ENCODE measurements at places on chromosomes 12 and 14.

- DNase-seq = peak; percentile 21
Observed at GRCh38 chr12:74319886-74320285, 217.7 kb upstream of the ATXN7L3B start.

GRCh38 chr14:31876741-31877140 lies 200.4 kb upstream of the ARHGAP5 start:
- DNase-seq = no peak

- no peak for DNase-seq
Observed at GRCh38 chr12:107586256-107586970, 99.2 kb upstream of the PWP1 start.

DNA sequence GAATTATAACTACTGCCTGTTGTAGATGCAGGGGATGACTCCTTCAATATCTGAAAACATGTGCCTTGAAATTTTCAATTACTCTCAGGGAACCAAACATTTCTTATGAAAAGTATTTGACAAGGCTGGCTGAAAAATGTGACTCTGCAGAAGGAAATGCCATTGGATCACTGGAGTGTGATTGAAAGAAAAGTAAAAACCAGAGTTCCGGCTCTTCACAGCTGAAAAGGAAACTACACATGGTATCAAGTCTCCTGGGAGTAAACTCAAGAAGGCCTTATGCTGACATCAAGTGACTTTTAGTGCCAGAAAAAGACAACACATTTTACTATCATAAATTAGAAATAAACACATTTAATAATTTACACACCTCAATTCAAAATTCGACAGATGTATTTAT lies 693.0 kb downstream of the LRFN5 start:
- DNase-seq = no peak

DNA sequence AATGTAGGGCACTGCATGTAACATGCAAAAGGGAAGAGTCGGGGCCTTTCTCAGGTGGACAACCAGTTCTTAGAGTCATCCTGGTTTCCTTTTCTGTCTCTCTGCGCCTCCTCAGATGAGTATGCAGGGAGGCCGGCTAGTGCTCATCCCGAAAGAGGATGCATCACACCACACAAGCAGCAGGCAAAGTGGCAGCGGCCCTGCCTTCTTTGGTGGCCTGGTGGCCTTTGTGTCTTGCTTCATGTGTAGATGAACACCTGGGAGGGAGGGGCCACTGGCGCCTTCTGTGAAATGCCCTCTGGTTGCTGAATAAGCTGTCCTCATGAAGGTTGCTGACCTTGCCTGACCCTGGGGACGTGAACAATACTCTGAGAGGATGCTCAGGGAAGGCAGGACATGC lies 18.0 kb downstream of the SLC24A4 start:
- no peak for DNase-seq

DNA sequence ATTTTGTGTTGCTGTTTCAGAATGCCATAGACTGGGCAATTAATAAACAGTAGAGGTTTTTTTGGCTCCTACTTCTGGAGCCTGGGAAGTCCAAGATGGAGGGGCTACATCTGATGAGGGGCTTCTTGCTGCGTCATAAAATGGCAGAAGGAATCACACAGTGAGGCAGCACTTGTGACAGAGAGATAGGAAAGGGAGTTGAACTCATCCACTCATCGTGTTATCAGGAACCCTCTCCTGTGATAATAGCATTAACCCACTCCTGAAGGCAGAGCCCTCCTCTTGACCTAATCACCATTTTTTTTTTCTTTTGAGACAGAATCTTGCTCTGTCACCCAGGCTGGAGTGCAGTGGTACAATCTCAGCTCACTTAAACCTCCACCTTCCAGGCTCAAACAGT lies 9.7 kb downstream of the TDG start:
- DNase-seq = no peak

DNA sequence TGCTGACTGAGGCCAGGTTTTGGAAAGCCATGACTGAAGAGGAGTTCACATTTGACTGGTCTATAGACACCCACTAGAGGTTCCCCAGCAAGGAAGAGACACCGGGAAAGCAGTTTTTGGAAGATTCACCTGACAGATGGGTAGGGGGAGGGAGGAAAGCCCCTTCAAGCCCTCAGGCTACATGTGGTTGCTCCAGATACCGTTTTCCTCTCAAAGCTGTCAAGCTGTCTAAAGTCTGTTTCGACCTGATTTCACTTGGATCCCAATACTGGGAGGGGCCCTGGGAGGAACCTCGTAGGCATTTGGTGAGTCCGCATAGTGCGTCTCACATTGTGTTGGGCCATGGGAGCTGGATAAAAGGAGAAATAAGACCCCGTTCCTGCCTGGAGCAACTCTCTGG lies 1.7 kb upstream of the LRP1 start:
- DNase-seq = no peak

DNA sequence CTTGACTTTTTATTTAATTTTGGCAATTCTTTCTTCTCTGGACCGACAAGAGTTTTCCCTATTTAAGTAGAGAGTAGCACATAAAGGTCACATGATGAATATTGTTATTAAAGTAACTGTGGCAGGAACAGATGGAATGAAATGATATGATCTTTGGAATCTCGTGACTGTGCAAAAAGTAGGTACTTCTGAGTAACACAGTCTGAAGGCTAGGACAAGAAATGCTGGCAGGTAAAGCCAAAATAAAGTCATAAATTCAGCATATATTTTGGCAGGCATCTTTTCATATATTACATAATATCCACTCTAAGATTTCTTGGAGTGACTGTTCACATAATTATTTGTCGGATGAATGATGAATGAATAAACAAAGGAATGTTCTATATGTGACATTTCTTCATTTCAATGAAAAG lies 121.4 kb downstream of the EFCAB11 start:
- DNase-seq = no peak

DNA sequence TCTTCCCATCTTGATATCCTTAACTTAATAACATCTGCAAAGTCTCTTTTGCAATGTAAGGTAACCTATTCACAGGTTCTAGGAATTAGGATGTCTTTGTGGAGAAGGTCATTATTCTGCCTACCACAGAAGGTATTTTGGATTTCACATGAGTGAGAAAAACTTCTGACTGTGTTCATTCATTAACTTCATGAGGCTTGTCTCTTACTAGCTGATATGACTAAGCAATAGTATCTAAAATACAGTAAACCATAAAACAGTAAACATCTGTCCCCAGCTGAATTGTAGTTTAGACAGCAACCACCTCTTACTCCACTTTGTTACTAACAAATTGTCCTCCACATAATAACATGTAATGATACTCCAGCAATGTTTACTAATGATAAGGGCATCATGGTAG lies 198.1 kb downstream of the SEC23A start:
- no peak for DNase-seq

GRCh38 chr12:90390947-90391346 lies 564.0 kb downstream of the CCER1 start:
- no peak for DNase-seq

DNA sequence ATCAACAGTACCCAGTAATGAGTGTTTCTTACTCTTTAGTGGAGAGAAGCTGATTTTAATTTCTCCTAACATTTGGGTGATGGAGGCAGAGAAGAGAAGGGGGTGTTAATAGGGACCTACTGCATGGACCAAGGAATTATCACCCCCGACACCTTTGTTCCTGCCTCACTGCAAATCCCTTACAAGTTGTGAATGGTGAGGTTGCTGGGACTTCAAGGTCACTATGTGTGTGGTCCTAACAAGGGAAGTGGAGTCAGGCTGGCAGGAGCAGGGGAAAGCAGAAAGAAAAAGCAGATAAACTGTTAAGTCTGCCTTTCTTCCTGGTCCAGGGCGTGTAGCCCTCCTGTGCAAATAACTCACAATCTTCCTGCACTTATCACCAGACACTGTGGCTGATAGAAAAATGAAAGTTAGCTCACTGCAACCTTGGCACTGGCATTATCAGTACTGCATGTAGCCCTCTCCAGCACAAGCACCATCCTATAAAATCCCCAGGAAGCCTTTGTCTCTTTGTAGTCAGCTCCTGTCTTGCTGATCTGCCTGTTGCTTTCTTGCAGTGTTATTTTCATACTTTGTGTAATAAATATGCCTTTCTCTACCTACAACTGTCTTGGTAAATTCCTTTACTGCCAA lies 112.3 kb upstream of the DNM1L start:
- DNase-seq = no peak

GRCh38 chr12:58919231-58920101 lies 838 bp downstream of the LRIG3 start:
- DNase-seq = no peak

GRCh38 chr12:90428881-90429280 lies 526.1 kb downstream of the CCER1 start:
- no peak for DNase-seq

DNA sequence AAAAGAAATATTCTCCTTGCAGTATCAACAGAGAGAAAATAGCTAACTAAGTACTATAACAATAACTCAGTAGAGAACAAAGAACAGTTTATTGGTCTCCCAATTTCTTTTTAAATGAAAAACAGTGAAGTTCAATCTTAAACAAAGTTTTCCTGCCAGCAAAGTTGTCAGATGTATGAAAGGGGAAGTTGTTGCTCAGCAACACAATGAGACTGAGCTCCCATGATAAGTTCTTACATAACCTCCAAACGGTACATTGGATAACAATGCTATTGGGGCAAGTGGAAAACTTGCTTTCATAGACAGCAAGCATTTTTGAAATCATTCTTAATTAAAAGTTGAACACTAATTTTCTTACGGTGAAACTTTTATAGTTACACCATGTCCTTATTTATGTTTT lies 94.9 kb downstream of the ALG10B start:
- DNase-seq = no peak

GRCh38 chr14:31410048-31410650 lies 10.2 kb downstream of the HEATR5A start:
- DNase-seq = no peak

GRCh38 chr12:93140325-93140724 lies 211.2 kb upstream of the EEA1 start:
- DNase-seq = no peak

GRCh38 chr12:125567581-125567980 lies 502.3 kb downstream of the AACS start:
- DNase-seq = no peak

DNA sequence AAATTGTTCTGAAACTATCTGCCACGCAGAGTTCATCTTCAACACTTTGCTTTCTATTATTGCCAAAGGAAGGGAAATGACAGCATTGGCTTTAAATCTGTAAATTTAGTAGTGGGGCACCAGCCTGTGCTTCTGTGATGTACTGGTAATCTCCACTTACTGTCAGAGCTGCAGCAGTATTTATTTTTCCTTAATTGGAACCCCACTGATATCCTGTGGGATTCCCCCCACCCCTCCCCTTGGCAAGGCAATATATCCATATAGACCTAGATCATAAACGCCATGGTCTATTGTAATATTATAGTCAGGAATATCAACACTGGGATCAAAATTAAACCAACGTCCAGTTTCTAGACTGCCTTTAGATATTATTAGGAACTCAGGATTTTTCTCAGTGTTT lies 96.7 kb downstream of the RMST start:
- no peak for DNase-seq

DNA sequence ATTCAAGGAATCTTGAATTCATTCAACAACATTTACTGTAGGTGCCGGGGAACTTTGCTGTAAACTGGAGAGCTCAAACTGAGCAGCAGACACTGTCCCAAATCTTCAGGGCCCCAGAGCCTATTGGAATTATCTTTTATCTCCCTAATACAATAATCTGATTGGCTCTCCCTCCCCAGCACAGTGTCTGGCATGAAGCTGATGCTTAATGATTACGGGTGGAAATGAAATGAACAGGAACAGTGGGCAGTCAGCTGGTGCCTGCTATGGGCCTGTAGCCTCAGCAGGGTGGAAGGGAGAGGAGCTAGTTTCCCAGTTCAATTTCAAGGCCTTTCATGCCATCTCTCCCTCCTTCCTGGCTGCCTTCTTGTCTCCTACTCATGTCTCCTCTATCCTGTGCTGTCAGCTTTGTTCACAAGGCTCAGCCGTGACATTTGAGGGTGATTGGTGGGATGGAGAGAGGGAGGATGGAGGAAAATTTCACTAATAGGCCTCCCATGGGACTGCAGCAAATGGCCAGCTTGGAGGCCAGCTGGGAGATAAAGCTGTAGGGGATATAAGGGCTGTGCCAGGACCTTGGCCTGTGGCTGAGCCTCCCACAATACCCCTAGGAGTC lies 4.3 kb upstream of the RAPGEF3 start:
- no peak for DNase-seq

DNA sequence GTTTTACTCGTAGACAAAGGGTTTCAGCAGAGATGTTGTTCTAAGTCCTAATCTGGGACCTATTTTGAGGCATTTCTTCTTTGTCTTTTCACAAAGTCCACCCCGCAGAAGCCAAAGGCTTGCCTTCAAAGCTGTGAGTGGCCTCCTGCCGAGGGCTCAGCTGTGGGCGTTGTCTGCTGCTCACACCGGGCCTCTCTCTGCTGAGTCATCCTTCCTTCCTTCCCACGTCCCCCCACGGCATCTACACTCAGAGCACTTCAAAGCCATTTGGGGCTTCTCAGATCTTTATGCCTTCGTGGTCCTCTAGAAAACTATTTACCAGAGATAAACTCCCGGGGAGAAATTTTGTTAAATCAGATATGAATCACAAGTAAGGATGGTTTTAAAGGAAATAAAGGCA lies 115.9 kb upstream of the TMPO start:
- no peak for DNase-seq
